ENCODE measurements at places on chromosomes 2 and 18.
A peak's percentile ranks its signal among the peaks of the same experiment; 100 is the strongest.

DNA sequence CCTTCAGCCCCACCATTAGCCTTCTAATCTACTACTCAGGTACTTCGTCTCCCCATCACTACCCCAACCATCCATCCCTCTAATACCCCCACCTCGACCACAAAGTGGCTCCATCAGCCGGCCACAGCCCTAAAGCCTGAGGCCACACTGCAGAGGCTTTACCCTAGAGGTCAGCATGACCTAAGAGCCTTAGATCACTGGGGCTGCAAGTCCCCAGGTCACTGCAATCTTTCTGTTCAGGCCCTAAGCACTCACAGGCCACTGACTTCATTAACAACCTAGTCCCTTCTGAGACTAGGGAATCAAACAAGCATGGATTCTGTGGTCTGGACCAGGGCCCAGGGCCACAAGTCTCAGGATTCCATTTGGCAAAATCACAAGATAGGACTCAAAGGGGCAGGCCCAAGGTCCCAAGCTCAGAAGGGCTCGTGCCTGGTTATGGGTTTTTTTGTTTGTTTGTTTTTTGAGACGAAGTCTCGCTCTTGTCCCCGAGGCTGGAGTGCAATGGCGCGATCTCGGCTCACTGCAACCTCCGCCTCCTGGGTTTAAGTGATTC lies 37.0 kb upstream of the PKDCC start:
- no peak for DNase-seq

GRCh38 chr2:121080013-121080772 lies 204.8 kb downstream of the TFCP2L1 start:
- no peak for DNase-seq

DNA sequence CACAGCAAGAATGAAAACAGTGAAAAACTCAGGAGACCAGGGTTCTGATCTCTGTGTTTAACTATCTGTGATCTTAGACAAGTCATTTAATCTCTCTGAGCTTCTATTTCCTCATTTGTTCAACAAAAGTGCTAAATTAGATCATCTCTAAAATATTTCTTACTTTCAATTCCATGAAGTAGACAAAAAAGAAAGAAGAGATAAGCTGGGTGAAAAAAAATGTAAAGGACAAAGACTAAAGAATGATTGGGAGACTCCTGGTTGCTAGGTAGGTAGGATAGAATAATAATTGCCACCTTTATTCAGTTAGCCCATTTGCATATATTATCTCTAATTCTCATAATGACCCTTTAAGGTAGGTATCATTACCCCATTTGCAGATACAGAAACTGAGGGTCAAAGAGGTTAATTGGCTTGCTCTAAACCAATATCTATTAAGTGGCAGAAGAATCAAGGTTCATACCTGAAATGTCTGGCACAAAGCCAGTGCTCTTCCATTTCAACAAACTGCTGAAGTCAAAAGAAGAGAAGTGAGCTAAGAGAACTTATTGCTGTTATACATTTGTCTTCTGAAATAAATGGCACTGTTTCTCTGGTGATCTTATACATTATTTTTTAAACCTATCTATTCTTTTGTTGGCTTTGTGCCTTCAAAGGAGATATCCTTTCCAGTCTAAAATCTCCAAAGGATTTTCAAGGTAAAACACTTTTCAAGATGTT lies 141.7 kb downstream of the OTX1 start:
- DNase-seq = no peak

GRCh38 chr2:119174216-119174992 lies 15.9 kb upstream of the C1QL2 start:
- peak; percentile 41 for DNase-seq

DNA sequence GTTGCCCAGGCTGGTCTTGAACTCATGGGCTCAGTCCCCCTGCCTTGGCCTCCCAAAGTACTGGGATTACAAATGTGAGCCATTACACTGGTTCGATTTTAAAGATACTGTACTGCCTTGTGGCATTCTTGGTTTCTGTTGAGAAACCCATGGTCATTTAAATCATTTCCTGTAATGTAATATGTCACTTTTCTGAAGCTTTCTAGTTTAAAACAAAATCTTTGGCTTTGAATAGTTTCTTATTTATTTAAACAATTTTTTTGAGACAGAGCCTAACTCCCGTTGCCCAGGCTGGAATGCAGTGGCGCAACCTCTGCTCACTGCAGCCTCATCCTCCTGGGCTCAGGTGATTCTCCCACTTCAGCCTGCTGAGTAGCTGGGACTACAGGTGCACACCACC lies 8.9 kb downstream of the ZNF512 start:
- no peak for DNase-seq

GRCh38 chr2:176392744-176393414 lies 123.6 kb downstream of the MTX2 start:
- DNase-seq = no peak

GRCh38 chr2:9474361-9475057 lies at the start of gene IAH1:
TSS of gene IAH1 (plus strand) at chr2:9474551. CDS start at chr2:9474567, 16 bp downstream.
- peak; percentile 60 for DNase-seq

- DNase-seq = no peak
Observed at GRCh38 chr2:216526939-216527338, 28.3 kb downstream of the RPL37A start.

GRCh38 chr2:55236992-55237543 lies 4.6 kb downstream of the RPS27A start:
- no peak for DNase-seq

GRCh38 chr2:48590017-48590416 lies 27.6 kb upstream of the GTF2A1L start:
- DNase-seq = no peak

DNA sequence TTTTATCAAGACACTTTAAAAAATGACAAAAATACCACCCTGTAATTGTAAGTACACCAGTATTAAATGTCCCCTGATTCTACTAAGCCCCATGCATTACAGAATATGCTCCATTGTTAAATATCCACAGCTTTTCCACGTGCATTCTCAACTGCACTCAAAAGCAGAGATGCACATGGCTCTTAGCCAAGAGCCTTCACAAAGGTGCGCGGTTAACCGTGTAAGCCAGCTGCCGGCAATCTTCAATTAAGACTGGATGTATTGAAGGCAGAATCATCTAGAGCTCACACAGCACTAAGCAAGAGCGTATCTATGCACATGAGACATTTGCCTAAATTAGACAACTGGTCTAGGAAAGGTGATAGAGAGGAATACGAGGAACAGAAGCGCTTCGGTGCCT lies 278.3 kb downstream of the NAPG start:
- no peak for DNase-seq

GRCh38 chr2:217735034-217735433 lies 267.8 kb downstream of the TNS1 start:
- no peak for DNase-seq

- no peak for DNase-seq
Observed at GRCh38 chr2:234078129-234078528, 27.6 kb downstream of the SPP2 start.

DNA sequence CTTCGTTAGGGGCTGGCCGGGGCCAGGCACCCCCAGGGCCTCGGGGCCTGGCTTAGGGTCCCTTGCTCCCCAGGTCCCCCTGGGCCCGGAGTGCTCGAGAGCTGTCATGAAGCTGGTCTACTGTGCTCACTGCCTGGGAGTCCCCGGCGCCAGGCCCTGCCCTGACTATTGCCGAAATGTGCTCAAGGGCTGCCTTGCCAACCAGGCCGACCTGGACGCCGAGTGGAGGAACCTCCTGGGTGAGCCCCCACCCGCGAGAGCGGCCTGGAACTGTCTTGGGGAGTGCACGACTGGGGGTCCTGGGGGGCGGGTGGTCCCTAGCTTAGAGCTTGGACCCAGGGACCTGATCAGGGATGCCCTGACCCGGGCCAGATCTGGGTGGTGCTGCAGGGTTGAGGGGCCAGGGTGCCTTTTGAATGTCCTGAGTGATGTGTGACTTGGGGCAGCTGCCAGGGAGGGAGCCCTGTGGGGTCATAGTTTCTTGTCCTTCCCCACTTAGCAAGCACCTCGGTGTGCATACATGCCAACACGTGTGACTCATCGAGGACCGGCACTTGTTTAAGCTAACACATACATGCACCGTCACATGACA lies 27.9 kb downstream of the GPC1 start:
- peak; percentile 76 for DNase-seq

DNA sequence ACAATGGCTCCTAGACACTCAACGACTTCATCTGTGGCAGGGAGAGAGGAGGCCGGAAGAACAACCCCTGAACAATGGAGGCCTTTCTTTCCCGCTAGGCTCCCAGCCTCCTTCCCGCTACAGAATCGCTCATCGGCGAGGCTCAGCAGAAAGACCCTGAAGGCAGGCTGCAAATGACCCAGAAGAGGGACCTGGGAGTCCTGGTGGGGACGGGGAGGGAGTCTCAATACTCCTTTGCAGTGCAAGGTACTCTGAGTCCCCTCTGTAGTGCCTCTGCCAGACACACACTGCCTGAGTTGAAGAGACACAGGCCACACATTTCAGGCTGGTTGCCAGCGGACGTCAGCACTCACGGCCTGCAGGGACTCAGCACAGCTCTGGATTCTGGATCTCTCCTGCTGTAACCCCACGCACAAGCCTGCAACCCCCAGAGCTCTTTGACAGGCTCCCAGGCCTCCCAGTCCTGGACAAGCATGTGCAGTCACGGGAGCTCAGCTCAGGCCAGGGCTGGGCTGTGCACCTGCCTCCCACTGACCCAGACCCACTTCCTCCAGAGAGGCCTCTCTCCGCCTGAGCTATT lies 6.1 kb downstream of the GPR17 start:
- peak; percentile 95 for DNase-seq

- DNase-seq = no peak
Observed at GRCh38 chr2:76448956-76449355, 738.2 kb upstream of the GCFC2 start.

- no peak for DNase-seq
Observed at GRCh38 chr2:113238871-113239839, 39.6 kb downstream of the PAX8 start.

GRCh38 chr18:23228102-23229061 lies 93.1 kb downstream of the CABLES1 start:
- no peak for DNase-seq

GRCh38 chr2:232511336-232511890 lies 8.8 kb upstream of the PRSS56 start:
- no peak for DNase-seq

- DNase-seq = no peak
Observed at GRCh38 chr2:109304731-109305470, 175.9 kb downstream of the SH3RF3 start.
